ENCODE measurements at places on chromosomes 6 and 20.
A peak's percentile ranks its signal among the peaks of the same experiment; 100 is the strongest.

- no peak for DNase-seq
Measured at GRCh38 chr6:24825130-24825630, 26.5 kb upstream of the ARMH2 start.

DNA sequence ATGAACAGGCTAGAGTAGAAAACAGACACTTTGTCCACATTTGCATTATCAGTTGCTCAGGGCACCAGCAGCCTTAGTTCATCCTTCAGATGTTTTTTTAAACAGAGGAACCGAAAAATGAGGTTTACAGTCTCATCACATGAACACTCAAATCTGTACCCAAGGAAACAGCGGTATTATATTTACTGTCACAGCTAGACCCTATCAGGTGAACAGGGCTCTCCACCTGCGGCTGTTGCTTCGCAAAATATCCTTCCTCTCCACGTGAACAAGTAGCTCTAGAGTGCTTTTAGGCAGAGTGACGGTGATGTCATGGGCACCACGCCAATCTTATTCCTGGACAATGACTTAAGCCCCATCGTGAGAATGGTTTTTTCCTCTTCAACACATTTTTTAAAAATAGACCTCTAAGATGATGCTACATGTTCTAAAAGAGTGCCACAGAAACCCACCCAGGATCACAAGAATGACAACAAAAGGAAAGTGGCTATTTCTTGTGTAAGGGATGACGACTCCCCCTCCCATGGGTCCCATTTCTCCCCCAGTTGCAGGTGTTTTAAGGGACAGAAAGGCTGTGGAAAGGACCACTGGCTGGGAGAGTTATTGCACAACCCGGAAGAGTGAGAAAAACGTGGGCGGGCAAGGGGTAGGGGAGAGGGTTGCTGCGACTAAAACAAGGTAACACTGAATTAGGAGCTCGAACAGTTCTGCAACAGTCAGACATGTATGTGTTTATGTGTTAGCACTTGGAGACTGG lies 77.7 kb downstream of the EFHC1 start:
- no peak for DNase-seq

GRCh38 chr6:38153076-38153797 lies 333.7 kb downstream of the ZFAND3 start:
- DNase-seq: no peak

- DNase-seq: no peak
Measured at GRCh38 chr20:39462416-39462945, 500.3 kb downstream of the DHX35 start.

DNA sequence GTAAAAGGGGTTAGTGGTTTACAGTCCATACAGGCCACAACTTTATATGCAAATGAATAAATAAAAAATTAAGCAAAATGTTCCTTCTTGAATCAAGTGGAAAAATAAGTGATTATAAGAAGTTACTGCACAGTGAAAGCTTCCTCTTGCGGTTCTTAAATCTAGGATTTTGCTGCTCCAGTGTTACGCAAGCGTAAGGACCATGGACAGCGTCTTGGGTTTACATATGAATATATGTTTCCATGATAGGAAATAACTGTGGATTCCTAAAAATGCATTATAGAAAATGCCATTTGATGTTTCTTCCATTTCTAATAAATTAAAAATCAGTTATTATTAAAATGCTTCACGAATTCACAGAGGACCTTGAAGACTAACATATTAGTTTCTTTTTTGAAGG lies 176.6 kb upstream of the POU3F2 start:
- no peak for DNase-seq

DNA sequence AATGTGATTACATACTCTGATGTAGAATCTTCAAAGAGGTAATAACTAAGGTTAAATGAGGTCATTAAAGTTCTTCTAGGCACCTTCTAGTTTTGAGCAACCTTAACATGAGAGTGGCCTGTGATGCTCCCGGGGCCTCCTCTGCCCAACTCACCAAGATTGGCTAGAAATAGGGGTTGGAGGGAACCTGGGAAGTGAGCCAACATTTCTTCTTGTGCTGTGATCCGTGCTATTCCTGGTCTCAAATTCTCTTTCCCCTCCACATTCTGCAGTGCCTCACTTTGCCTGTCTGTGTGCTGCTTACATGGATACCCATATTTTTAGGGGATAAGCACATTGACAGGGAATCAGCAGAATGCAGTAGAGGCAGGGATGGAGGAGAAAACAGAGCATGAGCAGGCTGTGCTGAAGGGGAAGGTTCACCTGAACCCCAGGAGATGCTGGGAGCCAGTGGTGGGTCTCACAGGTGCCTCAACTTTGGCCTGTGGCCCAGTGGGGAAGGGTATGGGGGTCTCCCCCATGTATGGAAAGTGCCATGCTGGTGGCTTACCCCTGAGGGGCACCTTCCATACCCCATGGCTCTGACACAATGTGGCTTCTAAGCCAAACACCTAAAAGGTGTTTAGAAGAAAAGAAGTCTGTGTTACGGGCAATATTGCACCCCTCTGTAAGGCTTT lies 164.7 kb upstream of the CHD6 start:
- DNase-seq: no peak

- DNase-seq: peak; percentile 6
Measured at GRCh38 chr6:34912715-34913464, 23.8 kb downstream of the ANKS1A start.

DNA sequence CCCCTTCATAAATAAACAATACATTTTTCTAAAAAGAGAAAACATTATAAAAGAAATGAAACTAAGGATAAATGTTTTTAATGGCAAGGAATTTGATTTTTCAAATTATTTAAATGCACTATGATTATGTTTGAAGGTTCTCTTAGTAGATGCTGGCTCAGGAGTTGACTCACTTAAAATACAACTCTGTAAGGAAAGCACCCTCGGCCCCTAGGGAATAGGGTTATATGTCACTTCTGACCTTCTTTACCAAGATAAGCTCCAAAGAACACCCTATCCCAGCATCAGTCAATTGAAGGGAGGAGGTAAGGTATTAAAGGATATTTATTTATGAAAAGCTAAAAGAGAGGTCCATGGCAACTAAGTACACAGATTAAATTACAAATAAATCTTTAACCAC lies 6.8 kb downstream of the SNAP91 start:
- DNase-seq: no peak

DNA sequence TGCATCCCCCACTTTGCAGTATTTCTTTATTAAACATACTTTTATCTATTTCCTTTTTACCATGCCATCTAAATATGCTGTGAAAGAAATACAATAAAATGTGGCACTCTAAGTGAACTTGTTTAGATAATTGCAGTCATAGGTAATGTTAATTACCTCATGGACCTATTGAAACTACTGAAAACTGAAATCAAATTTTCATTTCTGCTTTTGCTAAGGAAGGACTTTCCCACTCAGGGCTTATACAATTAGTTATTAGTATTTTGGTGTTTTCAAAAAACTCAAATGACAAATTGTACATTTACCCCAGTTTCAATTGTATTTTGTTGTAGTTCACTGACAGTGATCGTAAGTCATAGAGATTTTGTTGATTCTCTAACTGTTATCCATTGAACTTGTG lies 88.4 kb downstream of the ID4 start:
- DNase-seq: no peak

DNA sequence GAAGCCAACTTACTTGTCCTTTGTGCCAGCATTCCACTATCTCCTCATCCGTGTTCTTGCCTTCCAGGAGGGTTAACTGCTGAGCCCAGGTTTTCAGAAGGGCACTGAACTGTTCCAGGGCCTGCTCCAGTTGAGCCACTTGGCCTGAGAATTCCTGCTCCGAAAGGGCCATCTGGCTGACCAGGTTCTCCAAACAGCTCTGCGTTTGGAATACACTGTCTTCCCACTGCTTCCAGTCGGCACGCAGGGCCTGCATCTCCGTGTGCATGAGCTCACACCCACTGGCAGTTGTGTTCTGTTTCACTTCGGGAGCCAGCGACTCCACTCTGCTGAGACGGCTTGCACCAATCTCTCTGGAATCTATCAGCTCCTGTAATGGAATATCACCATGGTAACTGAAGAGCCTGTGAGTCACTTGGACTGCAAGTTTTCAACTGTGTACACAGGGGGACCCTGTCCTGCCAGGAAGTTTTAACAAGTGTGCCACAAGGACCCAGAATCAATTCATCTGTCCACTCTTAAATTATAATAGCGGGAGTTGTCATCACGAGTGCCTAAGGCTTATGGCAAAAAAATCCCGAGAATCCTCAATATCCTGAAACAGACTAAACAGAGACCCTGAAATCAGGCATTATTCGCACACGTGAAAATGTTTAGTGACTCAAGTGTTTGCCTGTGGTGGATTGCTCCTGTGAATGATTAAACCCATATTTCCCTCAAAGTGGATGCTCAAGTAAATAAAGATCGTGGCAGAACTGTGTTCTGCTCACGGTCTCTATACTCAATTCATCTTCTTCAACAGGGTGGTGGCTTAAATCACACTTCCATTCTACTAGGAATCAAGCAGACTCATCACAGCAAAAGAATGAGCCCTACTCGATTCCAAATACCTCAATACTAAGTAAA lies 255.9 kb downstream of the SYNE1 start:
- DNase-seq: no peak

GRCh38 chr20:47857569-47858464 lies 72.5 kb upstream of the SULF2 start:
- DNase-seq: no peak

DNA sequence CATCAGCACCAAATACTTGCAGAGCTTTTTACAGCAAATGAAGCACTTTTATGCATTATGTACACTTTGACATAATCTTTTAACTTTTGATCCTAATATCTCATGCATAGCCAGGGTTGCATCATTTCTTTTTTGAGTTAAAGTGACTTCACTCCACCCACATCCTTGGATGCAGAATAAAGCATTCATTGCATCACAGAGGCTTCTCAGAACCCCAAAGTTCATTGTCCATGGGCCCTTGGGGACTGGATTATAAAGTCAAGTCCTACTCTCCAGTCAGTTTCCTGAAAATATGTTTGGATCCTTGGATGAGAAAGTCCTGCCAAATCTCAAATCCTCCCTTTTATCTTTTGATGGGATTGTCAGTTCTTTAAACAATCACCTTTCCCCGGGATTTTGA lies 10.6 kb upstream of the EFHC1 start:
- no peak for DNase-seq

GRCh38 chr20:45266977-45267376 lies 12.6 kb upstream of the SLPI start:
- DNase-seq: no peak

- DNase-seq: no peak
Measured at GRCh38 chr6:2396846-2397630, 151.6 kb upstream of the GMDS start.

DNA sequence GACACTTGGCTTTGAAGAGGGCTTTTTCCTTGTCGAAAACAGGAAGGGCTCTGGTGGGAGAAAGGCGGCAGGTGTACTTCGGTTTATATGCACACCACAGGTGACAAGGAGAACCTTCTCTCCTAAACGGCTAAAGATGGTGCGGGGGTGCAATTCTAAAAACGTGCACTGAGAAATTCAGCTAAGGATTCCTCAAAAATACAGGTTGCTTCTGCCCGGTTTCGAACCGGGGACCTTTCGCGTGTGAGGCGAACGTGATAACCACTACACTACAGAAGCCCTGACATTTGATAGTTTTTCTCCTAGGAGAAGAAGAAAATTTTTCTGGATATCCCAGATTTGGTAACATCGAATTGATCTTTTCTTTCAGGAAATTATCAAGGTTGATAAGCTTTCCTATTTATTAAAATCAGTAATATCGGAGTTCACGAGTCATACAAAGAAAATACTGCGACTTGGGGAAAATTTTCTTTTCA lies 32.0 kb downstream of the POM121L2 start:
- DNase-seq: no peak

DNA sequence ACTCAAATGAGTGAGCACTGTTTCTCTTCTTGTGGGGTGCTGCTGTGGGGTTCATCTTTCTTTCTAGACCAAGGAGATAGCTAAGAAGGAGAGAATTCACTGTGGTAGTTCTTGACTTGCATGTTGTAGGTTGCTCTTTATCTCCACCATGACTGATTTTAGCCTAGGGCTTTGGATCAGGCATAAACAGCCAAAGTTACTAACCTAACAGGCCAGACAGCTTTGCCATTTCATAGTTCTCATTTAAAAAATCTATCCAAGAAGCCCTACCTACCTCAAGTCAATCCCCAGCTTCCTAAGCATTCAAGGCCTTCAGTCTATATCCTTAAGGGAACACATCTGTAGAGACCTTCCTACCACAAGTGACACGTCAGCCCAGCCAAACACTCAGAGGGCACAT lies 107.9 kb upstream of the CARMIL1 start:
- DNase-seq: no peak

GRCh38 chr20:51631011-51631950 lies 88.8 kb upstream of the NFATC2 start:
- DNase-seq: no peak

DNA sequence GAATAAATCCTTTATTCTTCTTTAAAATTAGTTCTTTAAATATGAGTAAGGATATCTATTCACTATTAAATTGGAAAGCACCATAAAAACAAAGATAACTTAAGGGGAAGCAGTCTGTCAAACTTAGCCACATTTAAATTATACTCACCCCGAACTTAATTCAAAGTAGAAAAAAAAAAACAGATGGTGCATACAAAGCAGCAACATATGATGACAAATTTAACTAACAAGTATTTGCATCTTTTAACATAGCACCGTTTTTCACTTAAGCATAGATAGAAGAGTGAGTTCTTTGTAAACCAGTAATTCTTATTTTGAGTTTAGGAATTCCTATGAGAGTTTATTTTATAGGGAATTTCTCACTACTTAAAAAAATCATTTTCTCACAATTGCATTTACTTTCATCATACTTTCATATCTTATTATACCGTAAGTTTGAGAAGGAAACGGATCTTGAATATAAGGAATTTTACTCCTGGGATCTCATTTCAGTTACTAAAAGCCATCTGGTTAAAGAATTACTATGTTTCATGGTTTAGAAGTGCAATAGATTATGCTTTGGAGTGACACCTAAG lies 828.2 kb upstream of the MAP3K7 start:
- DNase-seq: no peak

- DNase-seq: peak; percentile 38
Measured at GRCh38 chr6:90216072-90216977, 80.3 kb downstream of the BACH2 start.

DNA sequence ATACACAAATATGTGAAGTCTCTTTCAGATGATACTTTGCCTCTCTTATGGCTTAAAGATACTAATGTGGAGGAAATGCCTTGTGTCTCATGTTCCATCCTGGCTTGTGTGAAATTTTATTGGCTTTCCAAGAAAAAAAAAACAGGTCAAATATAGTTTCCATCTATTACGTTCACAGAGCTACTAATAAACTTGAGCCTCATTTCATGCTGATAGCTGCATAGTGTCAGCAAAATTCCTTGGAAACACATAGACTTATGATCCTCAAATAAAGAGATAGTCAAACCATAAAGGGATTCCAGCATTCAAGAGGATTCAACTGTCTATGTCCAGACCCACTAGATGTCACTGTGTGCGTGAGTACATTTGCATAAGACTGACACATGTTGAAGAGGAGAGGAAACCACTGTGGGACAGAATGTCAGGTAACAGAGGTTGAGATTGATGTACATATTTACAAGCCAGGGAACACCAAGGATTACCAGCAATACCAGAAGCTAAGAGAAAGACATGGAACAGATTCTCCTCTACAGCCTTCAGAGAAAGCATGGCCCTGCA lies 266.6 kb downstream of the COL12A1 start:
- no peak for DNase-seq

Measured in effector CD4-positive, alpha-beta T cell (primary cell).